ENCODE measurements at places on chromosomes 1 and 21.
A peak's percentile ranks its signal among the peaks of the same experiment; 100 is the strongest.

GRCh38 chr1:6357243-6357936 lies 36.2 kb downstream of the ACOT7 start:
- no peak for DNase-seq

DNA sequence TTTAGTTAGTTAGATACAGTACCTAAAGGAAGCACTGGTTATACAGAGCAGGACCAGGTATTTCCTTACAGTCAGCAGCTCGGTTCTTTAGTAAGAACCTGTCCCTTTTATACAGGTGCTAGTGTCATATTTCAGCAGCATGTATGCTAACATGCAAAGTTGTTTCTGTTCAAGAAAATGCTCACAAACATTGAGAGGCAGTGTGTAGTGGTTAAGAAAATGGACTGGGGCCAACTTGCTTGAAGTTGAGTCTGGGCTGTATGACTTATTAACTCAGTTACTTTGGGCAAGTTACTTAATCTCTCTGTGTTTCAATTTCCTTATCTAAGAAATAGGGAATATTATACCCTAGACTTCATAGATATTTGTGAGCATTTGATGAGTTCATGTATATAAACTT lies 31.1 kb downstream of the AK4 start:
- DNase-seq: no peak

- no peak for DNase-seq
Observed at GRCh38 chr1:95323123-95323522, 89.1 kb downstream of the RWDD3 start.

DNA sequence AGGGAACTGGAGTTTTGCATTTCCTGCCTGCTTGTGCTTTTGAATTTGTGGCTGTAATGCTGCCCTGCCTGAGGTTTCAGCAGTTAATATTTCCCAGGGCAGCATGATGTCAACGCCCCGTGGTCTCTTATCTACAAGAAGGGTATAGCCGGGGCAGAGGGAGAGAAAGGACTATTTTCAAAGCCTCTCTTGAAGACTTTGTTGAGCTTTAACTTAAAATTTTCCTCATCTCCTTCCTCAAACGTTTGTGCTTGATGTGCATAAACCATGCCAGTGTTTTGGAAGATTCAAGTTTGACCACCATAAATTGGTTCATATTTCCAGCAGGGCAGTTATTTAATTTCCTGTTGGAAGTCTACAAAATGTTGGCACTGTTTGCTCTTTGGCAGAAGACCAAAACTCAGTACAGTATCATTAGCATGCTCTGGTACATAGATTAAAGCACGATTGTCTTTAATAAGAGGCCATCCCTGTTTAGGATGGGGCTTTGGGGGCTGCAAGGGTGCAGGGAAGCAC lies 43.4 kb downstream of the ROR1 start:
- DNase-seq: peak; percentile 24

- no peak for DNase-seq
Observed at GRCh38 chr1:110187139-110187890, 22.8 kb upstream of the KCNC4 start.

GRCh38 chr1:26743426-26744059 lies 44.2 kb upstream of the PIGV start:
- no peak for DNase-seq

- DNase-seq: no peak
Observed at GRCh38 chr1:181551249-181551648, 67.9 kb downstream of the CACNA1E start.

DNA sequence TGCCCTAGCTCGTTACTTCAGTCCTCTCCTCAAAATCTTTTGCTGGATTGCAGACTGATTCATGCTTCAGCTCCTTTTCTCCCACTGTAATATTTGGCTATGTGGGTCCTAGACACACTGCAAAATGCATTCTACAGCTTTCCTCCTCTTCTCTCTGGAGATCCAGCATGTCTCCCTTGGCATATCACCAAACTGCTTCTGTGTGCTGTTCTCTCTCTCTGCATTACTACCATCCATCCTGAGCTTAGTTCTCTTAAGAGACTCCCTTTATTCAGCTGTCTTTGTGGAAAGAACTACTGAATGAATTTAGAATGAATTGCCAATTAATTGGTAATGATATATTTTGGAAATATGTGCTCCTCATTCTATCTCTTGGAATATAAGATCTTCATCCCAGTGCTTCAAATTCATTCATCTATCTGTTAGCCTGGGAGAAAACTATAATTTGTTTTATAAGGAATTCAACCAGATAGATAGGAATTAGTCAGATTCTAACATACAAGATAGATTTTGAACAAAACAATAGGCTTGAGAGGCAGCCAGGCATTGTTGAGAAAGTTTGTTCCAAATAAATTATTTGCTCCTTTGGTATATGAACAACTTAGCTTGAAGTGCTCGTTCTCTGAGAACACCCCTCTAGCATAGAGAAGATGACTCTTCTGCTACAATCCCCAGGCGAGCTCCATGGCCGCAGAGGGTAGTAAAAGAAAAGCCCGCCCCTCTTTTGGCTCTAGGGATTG lies 71.9 kb downstream of the NTMT2 start:
- DNase-seq: no peak

- no peak for DNase-seq
Observed at GRCh38 chr1:56965916-56966697, at the start of gene C8B. TSS of gene C8B (minus strand) at chr1:56966015. CDS start at chr1:56965948, 67 bp downstream.

GRCh38 chr1:45669859-45670655 lies 16.3 kb downstream of the GPBP1L1 start:
- no peak for DNase-seq

DNA sequence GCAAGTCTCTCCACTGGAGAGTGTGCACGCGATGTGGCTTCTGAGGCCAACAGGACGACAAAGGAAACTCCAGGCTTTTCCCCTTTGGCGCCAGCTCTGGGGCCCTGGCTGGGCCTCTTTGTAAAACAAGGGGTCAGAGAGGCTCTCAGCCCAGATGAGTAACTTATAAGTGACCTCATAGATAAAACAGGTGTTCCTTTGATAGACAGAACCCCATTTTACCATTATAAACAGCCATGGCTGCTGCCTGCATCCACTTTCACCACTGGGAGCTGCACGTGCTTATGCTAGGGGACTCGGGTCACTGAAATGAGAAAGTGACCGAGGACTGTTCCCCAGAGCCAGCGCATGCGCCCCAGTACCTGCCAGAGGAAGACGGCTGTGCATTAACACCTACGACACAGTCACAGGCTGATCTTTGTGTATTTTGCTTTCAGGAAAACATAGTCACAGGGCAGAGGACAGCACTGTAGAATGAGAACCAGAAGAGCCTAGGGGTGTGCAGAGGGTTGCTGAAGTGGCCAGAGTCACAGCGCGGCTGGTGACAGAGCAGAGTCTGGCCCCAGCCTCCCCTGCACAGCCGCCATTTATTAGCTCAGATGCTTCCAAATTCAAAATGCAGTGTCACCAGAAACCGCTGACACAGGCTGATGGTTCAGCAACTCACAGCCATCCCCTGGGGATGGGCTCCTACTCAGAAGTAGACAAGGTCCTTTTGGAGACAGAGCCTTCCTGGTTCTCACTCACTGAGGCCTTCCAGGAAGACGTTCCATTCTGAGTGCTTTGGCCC lies 12.7 kb downstream of the RNF207 start:
- no peak for DNase-seq

DNA sequence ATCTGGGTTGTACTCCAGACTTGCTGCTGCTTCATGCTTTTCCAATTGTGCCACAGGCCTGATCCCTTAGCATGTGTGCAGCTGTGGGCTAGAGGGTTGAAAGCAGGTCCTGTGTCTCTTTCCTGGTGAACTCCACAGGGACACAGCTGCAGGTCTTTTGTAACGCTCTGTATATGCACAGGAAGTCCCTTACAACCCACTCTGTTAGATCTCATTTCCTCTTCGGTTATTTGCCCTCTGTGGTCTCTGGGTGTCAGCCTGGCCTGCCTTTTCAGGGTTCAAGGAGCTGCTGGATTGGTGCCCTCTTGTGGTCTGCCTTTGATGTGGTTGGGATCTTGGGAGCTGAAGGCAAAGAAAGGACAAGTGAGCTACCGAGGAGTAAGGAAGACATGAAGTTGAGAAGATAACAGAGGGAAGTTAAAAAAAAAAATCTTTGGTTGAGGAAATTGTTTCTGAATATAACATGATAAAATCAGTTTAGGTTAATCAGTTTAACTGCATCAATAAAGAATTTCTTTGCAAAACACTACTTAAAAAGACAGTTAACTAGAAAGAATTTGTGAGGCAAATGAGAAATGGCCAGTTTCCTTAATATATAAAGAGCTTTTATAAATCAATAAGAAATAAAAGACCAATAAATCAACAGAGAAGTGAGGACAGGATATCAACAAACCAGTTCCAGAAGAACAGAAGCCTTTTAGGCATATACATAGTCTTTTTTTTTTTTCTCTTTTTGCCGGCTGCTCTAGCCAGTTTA lies 44.1 kb downstream of the UCK2 start:
- no peak for DNase-seq

- DNase-seq: no peak
Observed at GRCh38 chr1:5271264-5271663, 616.9 kb downstream of the AJAP1 start.

GRCh38 chr1:63980740-63981407 lies 207.1 kb downstream of the ROR1 start:
- no peak for DNase-seq

GRCh38 chr1:216670118-216670883 lies 52.9 kb downstream of the ESRRG start:
- no peak for DNase-seq

GRCh38 chr1:27885114-27885528 lies 12.8 kb downstream of the THEMIS2 start:
- DNase-seq: no peak

DNA sequence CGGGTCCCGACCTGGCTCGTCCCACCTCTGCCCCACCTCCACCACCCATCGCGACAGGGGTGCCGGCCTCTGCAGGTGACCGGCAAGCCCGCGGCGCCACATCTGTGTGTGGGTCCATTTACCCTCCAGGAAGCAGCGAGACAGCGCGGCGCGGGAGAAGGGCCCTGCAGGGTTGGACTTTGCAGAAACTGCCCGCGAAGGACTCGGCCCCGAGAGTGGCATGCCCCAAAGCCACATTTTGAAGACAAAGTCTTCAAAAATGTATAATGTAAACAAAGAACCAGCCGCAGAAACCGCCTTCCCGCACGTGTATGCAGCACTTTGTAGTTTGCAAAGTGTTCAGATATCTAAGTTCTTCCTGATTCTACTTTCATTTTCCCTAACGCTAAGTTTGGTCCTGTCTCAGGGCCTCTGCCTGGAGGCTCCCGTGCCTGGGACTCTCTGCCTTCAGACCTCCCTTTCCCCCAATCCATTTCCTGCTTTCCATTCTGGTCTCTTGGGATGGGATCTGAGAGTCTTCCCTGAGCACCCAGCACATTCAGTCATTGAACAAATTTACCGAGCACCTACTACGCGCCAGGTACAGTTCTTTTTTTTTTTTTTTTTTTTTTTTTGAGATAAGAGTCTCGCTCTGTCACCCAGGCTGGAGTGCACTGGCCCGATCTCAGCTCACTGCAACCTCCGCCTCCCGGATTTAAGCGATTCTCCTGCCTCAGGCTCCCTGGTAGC lies 524 bp upstream of the TMCO4 start:
- peak; percentile 51 for DNase-seq

GRCh38 chr1:230794431-230794830 lies 47.2 kb downstream of the CAPN9 start:
- DNase-seq: no peak

DNA sequence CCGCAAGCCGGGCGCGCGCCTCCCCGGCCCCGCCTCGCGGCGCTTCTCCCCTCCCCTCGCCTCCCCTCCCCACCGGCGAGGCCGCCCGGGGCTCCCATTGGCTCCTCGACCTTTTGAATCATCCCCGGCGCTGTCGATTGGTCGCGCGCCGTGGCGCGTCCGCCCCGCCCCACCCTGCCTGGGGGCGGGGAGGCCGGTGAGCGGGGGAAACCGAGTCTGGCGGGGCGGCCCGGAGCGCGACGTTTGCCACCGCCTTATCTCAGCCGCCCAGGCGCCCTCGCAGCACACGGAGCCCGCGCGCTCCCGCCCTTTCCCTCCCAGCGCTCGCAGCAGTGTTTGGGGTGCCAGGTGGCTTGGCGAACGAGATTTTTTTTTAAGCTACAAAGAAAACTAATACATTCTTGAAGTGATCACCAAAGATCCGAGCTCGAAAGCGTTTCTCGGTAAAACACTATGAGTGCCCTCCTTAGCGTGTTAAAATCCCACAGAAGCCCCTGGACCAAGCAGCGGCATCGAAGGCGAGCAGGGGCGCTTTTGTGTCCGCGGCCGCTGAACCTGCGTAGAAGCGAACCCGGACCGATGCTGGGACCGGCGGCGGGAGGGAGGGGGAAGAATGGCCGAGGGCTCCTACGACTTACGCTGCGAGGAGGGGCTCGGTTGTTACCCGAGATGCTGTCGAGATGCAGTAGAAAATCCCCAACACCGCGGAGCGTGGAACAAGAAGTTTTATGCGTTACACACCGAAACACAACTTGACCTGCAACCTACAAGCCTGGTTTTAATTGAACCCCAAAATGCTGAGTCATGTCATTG lies 436 bp upstream of the LBR start:
- DNase-seq: no peak

DNA sequence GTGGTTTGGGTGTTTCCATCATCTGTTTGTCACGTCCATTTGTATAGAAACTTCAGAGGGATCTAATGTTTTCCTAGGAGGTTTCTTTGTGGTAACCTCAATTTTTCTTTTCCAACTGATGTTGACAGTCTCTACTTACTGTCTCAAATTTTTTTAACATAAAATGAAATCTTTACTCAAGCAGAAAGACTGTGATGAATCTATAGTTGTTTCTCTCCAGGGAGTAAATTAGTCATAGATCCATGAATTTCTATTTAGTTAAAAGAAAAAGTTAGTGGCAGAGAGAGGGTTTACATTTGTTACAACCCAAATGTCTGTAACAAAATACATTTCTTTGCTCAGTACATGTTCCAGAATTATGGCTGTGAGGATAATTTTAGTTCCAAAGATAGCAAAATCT lies 161.6 kb downstream of the DISP1 start:
- no peak for DNase-seq

- no peak for DNase-seq
Observed at GRCh38 chr1:29382851-29383745, 146.8 kb downstream of the PTPRU start.

- peak; percentile 36 for DNase-seq
Observed at GRCh38 chr1:102732927-102733326, 375.4 kb downstream of the COL11A1 start.

DNA sequence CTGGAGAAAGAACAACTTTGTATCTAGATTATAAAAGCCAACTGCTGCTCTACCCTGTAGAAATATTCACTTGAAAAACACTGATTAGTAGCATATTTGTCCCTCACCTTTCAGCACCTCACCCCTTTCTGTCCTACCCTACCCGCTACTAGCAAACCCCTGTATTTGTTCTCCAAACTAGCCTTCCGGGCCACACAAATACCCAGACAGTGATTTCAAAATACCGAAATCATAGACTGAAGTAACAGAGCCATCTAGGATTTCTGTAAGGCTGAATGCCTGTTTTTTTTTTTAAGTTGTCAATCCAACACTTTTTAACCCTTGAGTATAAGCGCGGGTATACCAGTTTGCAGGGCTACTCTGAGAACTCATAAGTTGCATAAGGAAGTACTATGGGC lies 398 bp upstream of the DPT start:
- DNase-seq: no peak

- DNase-seq: no peak
Observed at GRCh38 chr1:201749059-201749690, 79.8 kb upstream of the IPO9 start.

Measured in non-pigmented ciliary epithelial cell (primary cell).